ENCODE measurements at places on chromosomes 5 and 9.

GRCh38 chr9:127751269-127752054 is 16.4 kb upstream of the TOR2A start:
- DNase-seq, result no peak

DNA sequence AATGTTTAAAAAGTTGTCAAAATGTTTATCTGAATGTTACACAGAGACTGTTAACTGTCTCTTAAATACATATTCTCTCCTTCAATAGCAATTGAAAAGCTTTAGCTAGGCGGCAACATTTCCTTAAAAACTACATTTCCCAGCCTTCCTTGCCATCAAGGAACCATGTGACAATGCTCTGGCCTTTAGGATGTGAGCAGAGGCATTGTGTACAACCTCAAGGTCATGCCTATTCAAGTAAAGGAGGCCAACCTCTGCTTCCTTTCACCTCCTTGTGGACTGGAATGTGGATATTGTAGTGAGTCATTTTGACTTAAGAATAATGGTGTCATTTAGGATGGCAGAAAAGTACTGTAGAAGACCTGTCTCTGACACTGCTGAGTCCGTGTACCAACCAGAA is 23.7 kb upstream of the MROH2B start:
- DNase-seq, result no peak

DNA sequence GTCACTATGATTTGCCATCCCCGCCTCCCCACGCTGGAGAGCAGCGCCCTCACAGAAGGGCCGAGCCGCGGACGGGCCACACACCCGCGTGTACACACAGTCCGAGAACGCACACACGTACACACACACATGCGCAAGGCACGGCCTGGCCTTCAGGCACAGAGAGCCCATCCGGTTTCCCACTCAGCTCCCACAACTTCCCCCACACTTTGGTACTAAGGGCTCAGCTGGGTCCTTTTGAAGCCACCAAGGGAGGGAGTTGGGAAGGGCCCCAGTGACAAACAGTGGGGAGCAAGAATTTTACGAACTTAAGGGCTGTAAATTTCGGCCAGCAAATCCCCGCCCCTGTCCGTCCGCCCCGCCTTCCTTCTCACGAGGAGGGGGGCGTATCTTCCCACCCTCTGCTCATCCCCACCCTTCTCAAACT is 133.3 kb upstream of the HAND1 start:
- DNase-seq, result no peak

GRCh38 chr5:108148715-108149139 is 233.2 kb downstream of the FBXL17 start:
- peak; percentile 11 for DNase-seq

DNA sequence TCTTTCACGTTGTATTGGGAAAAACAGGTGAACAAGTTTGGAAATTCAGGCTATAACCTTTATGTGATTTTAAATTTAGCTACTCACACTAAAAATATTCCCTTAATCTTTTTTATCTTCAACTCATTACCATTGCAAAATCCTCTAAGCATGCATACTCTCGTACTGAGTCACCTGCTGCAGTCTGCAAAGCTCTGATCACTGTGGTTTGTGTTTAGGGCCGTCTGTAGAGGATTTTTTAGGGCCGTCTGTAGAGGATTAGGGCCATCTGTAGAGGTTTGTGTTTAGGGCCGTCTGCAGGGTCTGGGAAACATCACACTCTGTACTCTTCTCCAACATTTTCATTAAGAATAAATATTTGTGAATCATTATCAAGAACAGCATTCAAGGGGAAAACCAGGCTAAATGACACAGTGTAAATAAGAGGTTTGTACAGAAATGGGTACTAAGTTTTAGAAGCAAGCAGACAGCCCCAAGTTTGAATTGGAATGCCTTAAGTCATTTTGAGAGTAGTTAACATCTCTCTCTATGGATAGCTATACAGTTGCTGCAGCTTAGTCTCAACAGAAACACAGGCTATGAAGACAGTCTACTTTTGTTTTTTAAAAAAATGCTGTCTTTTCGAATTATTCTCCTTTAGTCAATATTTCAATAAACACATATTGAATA is 155.0 kb upstream of the TSLP start:
- no peak for DNase-seq

GRCh38 chr5:29296548-29296947 is 1896.9 kb upstream of the CDH6 start:
- DNase-seq, result no peak

DNA sequence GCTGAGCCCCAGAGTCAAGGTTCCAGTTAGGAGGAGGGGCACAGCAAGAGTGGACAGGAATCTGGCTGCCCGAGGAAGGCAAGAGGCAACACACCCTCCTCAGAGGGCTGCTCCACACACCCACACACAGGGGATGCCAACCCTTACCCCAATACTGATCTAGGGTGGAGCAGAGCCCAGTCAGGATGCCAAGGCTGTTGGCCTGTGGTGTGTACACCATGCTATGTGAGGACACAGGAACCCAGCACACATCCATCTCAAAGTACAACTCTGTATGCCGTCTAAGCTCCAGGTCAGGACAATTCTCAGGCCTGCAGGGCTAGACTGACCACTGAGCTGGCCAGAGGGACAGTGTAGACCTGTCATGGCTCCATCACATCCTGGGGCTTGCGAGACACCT is 2.6 kb downstream of the SEPTIN8 start:
- no peak for DNase-seq

DNA sequence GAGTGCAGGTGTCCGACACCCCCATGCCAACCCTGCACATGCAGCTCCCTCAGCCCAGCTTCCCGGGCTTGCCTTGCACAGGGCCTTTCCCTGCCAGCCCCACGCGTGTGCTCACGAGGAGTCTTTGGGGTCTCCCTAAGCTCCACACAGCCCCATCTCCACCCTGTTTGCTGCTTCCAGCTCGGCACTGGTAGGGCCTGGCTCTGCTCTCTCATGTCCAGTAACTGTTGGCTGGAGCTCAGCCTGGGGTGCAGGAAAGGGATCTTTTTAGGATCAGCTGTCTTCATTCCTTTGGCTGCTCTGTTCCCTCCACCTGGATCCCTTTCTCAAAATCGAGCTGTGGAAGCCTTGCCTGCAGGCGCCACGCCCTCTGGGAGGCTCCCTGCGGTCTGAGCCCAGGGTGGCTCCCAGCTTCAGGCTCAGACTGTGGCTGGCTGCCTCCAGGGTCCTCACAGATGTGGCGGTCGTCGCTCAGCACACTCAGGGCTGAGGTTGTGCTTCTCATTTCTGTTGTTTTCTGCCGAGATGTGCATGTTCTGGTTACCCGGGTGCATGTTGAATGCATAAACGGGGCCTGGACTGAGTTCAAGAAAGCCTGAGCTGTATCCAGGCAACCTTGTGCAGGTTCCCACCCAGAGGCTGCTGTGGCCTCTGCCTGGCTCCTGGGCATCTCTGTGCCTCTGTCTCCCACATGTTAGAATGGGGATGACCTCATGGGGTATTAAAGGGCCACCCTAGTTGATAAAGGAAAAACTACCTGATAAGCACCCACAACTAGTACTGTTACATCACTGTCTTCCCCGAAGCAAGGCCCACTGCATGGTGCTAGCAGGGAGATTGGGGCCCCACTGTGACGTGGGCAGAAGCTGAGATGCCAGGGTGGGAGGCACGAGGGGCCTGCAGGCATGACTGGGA is 4.3 kb downstream of the CACNA1B start:
- DNase-seq, result no peak

GRCh38 chr5:27773166-27773565 is 734.8 kb upstream of the CDH9 start:
- no peak for DNase-seq

- DNase-seq, result no peak
These were observed 372.6 kb downstream of the ZNF608 start for GRCh38 chr5:124373883-124374282.

- no peak for DNase-seq
These were observed 491.9 kb downstream of the CDH18 start for GRCh38 chr5:19496056-19496455.

DNA sequence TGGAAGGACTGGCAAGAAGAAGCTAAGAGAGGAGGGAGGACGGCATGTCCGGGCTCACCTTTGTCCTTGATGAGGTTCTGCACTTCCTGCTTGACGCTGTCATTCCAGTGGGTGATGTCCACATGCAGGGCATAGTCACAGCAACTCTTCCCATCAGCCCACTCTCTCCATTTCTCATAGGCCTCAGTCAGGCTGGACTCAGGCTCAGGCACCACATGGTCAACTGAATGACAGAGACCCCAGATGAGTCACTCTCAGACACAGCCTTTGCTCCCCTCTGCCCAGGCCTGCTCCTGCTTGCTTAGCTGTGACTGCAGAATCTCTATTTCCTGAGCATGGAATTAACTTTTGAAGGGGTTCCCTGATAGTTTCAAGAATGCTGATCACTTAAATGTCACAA is 94.2 kb downstream of the DPYSL3 start:
- DNase-seq, result no peak

DNA sequence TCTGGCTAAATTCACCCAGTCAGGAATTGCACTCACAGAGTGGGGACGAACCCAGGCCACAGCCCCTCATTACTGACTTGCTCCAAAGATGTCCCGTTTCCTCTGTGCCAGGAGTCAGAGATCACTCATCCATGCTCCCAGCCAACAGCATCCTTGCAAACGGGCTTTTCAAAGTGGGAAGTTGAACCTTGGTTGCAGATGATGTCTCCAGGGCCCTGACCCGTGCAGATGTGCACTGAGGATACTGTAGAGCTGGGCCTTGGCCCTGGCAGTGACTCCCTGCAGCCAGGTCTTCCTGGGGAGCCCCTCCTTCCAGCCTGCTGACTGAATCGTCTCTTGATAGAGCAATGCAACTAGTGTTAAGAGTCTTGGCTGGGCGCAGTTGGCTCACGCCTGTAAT is 22.3 kb downstream of the TCF7 start:
- DNase-seq, result no peak

DNA sequence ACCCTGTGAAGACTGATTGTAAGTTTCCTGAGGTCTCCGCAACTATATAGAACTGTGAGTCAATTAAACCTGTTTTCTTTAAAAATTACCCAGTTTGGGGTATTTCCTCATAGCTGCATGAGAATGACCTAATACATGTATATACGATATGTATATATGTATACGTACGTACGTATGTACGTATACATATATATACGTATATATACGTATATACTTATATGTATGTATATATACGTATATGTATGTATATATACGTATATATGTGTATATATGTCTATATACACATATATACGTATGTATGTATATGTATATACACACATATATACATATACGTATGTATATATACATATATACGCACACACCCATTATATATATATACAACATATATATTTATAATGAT is 1153.0 kb upstream of the CDH18 start:
- no peak for DNase-seq

- DNase-seq, result no peak
These were observed 445.0 kb upstream of the TRPC7 start for GRCh38 chr5:136810261-136810801.

DNA sequence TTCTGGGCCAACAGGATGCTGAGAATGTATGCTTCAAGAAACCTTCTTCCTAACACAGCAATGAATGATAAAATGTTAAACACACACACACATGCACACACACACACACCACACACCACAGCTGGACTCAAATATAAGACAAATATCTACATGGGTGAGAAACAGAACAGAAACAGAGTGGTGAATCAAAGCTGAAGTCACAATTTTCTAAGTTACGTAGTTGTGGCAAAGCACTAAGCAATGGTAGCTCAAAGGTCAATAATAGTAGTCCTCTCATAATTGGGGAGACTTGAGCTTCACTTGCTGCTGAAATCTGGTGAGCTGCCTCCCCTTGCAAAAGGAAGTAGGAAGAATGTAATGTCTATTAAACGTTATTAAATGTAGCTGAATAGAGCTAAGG is 33.7 kb upstream of the ITGA1 start:
- DNase-seq, result no peak

- DNase-seq, result no peak
These were observed 56.8 kb downstream of the FEM1C start for GRCh38 chr5:115487756-115488155.

- DNase-seq, result no peak
These were observed 8.4 kb downstream of the ECM2 start for GRCh38 chr9:92527291-92527828.

DNA sequence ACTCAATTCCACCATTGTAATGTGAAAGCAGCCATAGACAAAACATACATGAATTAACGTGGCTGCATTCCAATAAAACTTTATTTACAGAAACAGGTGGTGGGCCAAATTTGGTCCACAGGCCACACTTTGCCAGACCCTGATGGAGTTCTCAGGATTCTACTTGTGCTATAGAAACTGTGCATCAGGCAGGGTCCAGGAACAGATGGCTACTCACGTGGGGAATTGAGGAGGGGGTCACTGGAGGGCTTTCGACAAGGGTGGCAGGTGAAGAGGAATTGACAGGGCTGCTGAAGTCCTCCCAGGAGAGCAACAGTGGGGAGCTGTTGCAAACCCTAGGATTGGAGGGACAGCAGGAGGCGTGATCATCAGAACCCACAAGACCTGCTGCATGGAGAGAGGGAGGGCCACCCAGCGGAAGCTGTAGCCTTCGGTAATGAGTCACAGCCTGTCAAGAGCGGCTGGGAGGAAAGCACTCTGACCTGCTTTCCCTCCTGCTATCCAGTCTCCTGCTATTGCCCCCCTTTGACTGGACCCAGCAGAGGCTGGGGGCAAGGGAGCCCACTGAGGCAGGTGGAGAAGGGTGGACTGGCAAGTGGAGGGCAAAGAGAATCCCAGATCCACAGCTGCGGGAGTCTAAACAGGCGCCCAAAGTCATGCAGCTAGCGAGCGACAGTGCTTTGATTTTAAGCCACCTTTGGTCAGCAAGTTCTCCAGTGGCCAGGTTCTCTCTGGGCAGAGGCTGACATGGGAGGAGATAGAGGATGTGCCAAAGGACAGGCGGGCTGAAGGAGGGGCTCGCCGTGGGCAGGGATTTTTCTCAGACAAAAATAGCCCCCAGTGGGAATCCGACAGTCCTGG is 138.3 kb upstream of the SMIM23 start:
- no peak for DNase-seq

DNA sequence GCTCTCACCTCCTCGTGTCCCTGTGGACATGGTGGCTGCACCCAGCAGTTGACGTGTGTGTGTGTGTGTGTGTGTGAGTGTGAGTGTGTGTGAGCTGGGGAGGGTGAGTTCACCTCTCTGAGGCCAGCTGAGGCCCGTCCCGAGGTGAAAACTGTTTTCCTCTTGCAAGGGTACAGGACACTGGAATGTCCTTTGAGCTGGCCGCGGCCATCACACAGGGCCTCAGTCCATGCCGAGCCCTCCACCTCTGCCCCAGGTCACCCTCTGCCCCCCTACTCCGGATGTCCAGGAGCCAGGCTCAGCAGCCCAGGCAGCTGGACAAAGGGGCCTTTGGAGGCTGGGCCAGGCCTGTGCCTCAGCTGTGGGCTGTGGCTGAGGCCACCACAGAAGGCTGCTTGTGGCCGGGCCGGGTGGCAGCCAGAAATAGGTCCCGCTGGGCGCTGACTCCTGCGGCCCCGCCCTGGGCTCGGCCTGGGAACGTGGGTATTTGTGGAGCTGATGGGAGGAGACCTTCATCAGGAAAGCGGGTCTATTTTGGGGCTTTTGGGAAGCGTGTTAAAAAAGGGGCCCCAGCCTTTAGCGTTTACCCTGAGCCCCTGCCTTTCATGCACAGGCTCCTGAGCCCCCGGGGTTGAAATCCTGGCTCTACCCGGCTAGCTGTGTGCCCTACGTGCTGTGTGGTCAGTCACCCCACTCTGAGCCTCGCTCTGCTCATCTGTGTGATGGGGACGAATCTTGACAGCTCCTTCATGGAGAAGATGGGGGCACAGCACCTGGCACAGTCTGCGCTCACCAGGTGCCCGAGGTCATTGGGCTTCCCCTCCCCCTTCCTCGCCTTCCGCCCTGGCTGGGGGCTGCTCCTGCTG is 75.1 kb upstream of the IER5L start:
- DNase-seq, result no peak

Measured in NCI-H2081 (cell line).